MM.1S (cell line): ENCODE measurements at places on chromosomes 3 and 15.

- DNase-seq, result no peak
Observed at GRCh38 chr3:116663161-116664110, 46.1 kb upstream of the TUSC7 start.

DNA sequence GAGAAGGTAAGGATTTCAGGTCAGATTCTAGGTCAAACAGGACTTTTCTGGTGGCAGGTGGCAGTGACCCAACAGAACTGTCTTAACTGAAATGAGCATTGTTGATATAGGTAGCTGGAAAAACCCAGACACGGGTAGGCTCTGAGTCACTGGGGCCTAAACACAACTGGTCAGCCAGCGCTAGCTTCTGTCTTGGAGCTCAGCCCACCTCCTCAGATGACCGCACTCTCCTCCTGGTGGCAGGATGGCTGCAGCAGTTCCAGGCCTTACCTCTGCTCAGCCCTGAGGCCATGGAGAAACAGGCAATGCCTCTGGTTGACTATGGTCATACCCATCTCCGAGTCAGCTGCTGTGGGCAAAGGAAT is 61.1 kb upstream of the GATA2 start:
- no peak for DNase-seq

- peak; percentile 13 for DNase-seq
Observed at GRCh38 chr3:17782751-17783150, 40.3 kb upstream of the TBC1D5 start.

DNA sequence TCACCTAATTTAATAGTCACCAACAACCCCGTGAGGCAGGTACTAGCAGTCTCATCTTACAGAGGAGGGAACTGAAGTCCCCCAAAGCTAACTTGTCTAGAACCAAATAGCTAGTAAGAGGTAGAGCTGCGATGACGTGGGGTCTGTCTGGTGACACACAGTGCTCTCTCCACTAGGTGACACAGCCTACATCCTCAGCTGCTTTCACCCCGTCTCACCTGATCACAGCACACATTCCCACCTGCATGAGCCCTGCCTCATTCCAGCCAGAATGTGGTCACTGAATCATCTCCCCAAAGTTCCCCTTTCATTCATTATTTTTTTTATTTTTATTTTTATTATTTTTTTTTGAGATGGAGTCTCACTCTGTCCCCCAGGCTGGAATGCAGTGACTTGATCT is 21.3 kb upstream of the MAGEF1 start:
- no peak for DNase-seq

DNA sequence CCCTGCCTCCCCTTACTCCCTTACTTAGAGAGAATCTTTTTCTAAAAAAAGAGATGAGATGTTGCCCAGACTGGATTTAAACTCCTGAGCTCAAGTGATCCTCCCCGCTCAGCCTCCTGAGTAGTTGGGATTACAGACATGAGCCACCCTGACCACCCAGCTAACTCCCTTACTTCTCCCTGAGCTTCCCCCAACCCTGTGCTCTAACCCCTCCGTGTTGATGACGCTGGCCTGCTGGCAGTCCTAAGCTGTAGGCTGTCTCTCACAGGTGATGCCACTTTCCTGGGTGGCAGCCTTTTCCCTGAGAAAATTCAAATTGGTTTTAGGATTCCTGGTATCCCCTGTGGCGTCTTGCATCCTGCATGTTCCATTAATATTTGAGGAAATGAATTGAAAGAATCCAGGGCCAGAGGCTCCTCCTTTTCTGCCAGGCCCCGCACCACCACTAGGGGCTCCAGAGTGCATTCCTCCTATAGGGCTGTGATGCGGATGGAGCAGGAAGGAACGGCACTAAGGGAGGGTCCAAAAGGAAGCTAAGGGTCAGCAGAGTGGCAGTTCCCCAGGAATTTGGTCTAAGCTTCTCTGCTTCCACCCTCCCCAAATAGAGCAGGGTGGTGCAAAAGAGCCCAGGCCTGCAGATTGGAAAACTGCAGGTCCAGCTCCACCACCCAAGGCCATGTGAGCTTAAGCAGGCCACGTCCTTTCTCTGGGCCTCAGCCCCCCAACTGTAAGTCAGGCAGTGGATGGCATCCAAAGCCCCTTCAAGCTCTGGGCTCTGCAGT is 101.1 kb downstream of the DAPK2 start:
- peak; percentile 48 for DNase-seq
